ENCODE measurements at places on chromosomes 2 and 18.
A peak's percentile ranks its signal among the peaks of the same experiment; 100 is the strongest.

GRCh38 chr18:923144-923866 is 18.6 kb downstream of the ADCYAP1 start:
- DNase-seq: no peak

DNA sequence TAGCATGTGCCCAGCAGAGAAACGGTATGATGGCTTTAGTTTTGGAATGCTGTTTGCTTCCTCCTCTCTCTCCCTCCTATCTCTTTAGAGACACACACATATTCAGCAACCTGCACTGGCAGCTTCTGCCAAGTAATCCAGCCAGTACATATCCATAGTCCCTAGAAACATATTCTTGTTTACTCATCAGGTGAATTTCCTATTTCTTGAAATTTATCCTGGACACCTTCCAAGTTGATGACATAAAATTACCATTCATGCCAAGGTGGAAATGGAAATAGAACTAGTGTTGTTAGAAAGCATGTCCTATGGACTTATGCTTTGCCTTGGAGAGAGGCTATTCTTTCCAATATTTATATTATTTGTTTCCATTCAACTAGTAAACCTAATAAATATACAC is 50.9 kb upstream of the RGPD4 start:
- no peak for DNase-seq

DNA sequence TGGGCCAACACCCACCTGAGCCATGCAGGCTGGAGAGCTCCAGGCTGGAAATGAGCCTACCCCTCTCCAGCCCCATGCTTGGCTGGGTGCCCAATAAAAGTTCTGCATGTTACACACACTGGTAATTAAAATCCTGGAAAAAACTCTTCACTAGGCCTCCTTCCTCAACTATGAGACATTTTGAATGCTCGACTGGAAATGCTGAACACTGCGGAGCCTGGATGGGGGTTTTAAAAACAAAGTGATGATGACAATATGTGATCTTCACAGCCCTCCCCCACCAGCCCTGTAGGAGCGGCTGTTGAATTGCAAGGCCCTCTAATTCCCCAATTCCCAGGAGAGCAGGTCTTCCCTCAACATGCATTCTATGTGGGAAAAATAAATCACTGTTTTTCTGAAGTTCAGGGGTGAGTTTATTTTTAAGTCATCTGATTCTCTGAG is 179.2 kb downstream of the TTC32 start:
- DNase-seq: no peak

GRCh38 chr2:227500301-227500630 is 28.3 kb downstream of the AGFG1 start:
- DNase-seq: no peak

GRCh38 chr2:5703166-5703565 is 11.0 kb downstream of the SOX11 start:
- DNase-seq: no peak

GRCh38 chr2:217911283-217912097 is 91.3 kb downstream of the TNS1 start:
- no peak for DNase-seq

- DNase-seq: peak; percentile 71
Measured at GRCh38 chr2:172461591-172462372, 34.4 kb downstream of the ITGA6 start.

GRCh38 chr2:20516646-20517341 is 69.9 kb downstream of the RHOB start:
- no peak for DNase-seq

DNA sequence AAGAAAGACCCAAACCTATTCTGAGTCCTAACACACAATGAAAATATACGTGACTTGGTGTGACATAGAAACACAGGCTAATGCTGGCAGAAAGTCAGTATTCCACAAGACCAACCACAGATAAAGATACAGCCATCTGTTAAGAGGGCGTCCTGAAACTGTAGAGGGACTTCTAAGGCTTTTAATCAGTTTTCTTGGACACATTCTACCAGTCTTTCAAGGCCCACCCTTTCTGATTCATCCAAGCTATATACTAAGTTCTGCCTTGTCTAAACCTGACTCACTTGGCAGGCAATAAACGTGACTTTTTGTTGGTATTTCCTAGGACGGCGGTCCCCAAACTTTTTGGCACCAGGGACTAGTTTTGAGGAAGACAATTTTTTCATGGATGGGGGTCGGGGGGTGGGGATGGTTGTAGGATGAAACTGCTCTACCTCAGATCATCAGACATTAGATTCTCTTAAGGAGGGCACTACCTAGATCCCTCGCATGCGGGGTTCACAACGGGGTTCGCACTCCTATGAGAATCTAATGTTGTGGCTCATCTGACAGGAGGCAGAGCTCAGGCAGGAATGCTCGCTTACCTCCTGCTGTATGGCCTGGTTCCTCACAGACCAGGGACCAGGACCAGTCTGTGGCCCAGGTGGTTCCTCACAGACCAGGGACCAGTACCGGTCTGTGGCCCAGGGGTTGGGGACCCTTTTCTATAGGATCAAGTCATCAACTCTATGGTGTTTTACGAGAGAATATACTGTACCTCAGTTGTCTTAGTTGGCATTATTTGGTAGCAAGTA is 61.4 kb downstream of the SP3 start:
- DNase-seq: no peak

- DNase-seq: peak; percentile 96
Measured at GRCh38 chr2:45891719-45892424, 240.4 kb downstream of the PRKCE start.

DNA sequence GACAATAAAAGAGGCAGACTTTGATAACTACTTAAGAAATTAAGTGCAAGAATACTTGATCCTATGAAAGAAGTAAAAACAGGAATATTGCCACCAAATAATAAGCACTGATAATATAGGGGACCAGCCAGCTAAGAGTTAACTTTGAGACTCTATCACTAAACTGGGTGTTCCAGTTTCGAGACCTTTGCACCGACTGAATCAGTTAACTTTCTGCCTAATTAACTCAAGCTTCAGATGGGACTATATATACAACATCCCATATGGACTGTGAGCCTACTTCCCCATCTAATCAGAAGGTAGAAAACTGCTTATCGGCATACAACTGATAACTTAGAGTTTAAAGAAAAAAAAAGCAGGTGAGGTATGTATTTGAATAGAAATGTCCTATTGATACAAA is 25.8 kb upstream of the SLC9A2 start:
- DNase-seq: no peak

DNA sequence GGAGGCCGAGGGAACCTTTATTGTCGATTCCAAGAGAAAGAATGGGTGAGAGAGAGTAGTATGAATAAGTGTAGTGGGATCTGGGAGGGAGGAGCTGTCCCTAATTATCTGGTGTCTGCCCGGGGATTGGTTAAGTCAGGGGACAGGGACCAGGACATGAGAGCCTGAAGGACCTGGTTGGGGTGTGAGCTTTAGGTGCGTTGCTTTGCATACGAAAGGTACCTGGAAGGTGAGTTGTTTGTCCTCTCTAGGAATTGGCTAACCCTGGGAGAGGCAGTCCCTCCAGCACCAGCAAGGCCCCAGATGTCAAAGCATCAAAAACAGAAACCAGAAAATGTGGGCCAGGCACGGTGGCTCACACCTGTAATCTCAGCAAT is 48.1 kb upstream of the RPL31 start:
- no peak for DNase-seq

- DNase-seq: no peak
Measured at GRCh38 chr2:98378901-98379300, 32.6 kb downstream of the CNGA3 start.

GRCh38 chr2:38090928-38091327 is 15.0 kb upstream of the CYP1B1 start:
- no peak for DNase-seq

- DNase-seq: no peak
Measured at GRCh38 chr2:146025519-146025918, 1505.6 kb upstream of the ZEB2 start.

DNA sequence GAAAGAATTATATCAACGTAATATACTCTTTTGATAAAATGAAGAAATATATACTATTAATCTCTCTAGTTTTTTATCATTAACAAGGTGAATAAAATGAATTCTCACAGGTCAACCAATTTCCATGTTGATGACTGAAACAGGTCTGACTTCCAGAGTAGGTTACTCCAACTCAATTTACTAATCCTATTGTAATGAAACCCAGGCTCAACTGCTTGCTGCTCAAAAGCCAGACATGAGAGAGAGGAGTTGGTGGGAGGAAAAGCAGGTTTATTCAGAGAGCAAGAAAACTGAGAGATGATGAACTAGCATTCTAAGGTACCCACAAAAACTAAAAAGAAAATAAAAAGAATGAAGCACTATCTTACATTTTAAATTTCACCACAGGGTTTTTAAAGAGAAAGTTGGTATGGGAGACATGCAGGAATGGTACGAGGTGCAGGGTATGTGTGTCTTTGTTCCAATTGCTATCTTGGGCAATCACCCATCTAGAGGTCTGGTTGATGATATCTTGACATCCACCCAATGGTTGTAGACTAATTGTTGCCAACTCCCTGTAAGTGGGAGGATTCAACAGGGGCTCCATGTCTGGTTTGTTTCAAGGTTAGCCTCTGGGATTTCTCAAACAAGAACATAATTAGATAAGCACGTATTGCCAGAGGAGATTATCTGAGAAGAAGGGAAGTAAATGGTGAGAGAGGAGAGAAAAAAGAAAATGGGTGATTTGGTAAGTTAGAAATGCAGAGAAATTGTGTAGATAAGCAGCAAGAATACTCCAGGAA is 471.4 kb upstream of the REG3G start:
- DNase-seq: no peak

DNA sequence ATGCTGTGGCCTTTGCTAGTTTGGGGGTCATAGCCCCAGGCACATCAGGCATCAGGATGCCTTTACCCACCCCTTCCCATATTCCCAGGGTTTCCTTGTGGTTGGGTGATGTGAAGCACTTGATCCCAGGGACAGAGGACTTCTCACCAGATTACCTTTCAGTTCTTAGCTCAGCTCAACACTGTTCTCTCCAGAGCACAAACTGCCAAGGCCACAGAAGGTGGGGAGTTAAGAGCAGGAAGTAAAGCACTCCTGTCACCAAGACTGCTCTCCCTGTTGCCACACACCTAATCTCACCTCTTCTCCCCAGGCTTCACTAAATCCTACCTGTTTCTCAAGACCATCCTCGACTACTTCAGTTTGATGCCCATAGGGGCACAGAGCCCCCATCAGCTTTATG is 25.9 kb downstream of the FHOD3 start:
- no peak for DNase-seq

GRCh38 chr2:39994151-39994550 is 215.1 kb upstream of the THUMPD2 start:
- DNase-seq: no peak

DNA sequence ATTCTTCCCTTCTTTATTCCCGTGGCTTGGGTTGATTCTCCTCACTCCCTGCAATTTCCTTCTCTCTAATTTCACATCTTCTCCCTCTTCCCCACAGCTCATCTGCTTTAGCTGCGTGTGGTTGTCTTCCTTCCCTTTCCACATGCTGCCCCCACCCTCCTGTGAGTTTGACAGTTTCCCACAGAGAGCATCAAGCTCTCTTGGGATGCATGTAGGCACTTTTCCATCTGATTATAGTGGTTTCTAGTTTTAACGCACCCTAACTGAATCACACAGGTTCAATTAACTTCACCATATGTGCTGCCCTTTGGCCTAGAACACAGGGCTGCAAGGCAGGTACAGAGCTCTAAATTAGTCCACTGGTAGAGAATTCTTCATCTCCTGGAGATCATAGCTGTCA is 110.5 kb downstream of the TACR1 start:
- DNase-seq: no peak

DNA sequence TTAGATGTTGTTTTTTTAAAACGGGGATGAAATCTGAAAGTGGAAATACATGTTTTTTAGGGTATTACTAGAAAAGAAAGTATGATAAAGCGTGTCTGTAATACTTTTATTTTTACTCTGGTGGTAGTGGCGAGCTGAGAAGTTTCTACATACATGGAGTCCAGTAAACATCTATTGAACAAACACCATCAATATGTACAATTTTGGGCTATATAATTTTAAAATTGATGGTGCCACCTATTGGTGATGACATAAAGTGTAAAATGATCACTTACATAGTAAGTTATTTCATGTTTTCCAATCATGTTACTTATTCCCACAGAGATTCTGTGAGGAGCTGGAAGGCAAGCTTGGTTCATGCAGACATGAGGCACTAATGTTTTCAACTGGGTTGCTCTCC is 31.5 kb upstream of the NFE2L2 start:
- peak; percentile 52 for DNase-seq

- DNase-seq: peak; percentile 90
Measured at GRCh38 chr2:27428978-27429541, 629 bp downstream of the NRBP1 start.

GRCh38 chr2:45316576-45317338 is 294.3 kb downstream of the SRBD1 start:
- no peak for DNase-seq

DNA sequence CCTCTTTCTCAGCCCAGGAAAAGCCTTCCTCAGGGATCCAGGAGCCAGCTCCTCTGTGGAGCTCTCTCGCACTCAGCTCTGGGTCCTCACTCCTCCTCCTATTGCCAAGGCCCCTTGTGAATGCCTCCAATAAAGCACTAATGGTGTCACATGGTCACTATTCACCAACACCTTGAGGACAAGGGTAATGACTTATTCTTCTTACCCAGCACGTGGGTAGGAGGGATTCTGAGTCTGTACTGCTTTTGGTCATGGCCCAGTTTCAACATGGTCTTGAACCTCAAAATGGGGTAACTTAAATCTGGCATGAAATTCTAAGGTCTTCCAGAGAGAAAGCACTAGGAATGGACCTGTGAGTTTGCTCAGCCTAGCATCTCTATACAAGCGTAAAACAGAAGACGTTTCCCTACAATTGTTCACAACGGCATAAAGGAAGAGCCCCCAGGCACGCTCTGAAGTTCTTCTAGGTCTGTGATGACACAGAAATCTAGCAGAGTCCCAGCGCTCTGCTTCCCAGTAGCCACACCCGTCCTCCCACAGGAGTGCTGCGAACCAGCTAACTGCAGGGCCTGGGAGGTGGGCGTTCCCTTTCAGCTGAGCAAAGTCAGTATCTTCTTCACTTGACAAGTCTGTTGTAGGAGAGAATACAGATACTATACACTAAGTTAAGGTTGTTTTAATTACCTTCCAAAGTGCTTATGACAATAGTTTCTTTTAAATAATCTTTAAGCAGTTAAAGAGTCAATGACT is 14.6 kb upstream of the KIDINS220 start:
- DNase-seq: no peak

All from MM.1S (cell line).